Stimulated activated CD8-positive, alpha-beta memory T cell treated with anti-CD3 and anti-CD28 coated beads, Interleukin-4, amount 100 ng/mL, for 4 hours (primary cell): ENCODE measurements at places on chromosomes 4 and X.

- DNase-seq = no peak
Observed at GRCh38 chr4:169620880-169621248, 486 bp downstream of the CLCN3 start.

GRCh38 chr4:6251365-6251764 lies 18.3 kb upstream of the WFS1 start:
- DNase-seq = no peak

DNA sequence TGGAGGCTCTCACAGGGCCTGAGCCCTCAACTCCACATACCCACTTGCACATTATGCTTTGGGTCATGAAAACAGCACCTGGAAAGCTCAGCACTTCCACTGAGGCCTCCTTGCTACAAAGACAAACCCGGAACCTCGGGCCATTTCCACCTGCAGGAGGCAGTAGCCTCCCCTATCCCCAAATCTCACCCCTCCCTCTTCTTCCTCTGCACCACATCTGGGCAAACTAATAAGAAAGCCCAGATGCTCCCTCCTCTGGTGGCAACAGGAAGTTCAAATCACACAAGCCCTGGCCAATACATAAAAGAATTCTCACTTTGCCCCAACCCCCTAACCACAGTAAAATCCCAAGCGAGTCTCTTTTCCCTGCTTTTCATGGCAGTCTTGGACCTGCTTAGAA lies 136.4 kb downstream of the MAPK10 start:
- no peak for DNase-seq

- no peak for DNase-seq
Observed at GRCh38 chr4:132614682-132615081, 534.4 kb upstream of the PCDH10 start.

DNA sequence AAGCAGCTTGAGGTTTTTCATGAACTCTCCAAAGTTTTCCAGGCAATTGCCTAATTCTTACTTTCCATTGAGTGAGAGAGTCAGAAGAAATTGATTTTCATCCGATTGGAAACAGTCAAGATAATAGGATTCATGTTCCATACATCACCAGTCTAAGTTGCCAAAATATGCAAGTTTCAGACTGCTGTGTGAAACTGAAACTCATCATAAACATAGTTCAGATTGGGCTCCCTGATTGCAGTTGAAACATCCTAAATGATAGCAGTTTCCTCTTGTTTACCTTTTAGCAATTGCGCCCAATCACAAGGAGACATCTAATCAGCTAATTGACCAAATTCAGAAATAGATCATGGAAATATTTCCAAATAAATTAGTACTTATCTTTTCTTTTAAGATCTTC lies 56.8 kb downstream of the SPANXN4 start:
- DNase-seq = no peak

DNA sequence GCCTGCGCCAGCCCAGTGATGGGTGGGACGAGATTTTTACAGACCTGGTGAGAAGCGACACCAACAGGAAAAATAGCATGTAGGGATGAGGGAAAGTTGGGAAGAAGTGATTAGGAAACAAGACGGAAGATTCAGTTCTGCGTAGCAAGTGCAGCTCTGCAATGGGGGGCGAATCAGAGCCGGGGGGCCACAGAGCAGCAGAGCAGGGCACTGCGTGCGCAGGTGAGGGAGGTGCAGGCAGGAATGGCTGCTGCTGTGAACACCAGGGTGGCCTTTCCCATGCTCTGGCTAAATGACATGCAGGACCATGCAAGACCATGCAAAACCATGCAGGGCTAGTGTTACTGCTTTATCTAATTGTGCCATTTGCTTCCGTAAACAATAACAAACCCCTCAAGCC lies 442.7 kb upstream of the FRG1 start:
- no peak for DNase-seq

GRCh38 chrX:70398899-70399298 lies 24.2 kb upstream of the GDPD2 start:
- no peak for DNase-seq
